K562 (cell line): ENCODE measurements at places on chromosomes 12 and 14. TPM values are rescaled to one million over a fixed set of nuclear protein-coding genes. Genes with fewer than 3 reads are reported as not detected.

DNA sequence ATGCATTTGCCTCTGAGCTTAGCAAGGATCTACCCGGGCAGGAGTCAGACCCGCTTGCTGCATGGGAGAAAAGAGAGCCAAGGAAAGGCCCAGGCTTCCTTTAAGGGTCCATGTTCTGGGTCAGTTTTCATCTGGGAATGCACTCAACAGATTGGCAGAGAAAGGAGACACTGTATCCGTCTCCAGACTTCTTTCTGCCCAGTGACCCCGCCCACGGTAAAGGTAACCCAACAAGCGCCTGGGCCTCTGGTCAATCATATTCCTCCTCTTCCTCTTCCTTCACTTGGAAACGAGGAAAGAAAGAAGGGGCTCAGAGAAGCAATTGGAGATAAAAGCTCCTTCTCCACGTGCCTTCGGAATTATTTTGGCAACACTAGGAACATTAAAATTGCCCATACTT is 27.1 kb upstream of the TCP11L2 start:
- no peak overlapping the region for H3K27ac ChIP-seq
- no peaks in the 10 kb centered on the region for H3K36me3 ChIP-seq
- no peak for DNase-seq
- no peaks in the 10 kb centered on the region for H3K4me1 ChIP-seq

DNA sequence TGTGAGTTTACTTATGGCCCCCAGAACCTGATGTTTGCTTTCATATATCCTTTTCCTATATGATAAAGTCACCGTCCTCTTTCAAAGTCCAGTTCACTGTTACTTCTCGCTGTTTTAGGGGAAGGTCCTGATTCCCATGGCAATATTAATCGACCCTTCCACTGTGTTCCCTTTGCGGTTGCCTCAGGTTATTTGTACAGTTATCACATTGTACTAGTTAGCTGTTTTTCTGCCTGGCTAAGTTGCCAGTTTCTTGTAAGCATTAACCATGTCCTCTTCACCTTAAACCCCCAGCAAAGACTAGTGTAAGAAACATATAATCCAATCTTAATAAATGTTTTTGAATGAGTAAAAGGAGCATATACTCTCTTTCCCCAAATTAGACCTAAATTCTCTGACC is 115.0 kb upstream of the PPFIA2 start:
- no peaks in the 10 kb centered on the region for H3K27me3 ChIP-seq
- no peak overlapping the region for H3K27ac ChIP-seq
- no peaks in the 10 kb centered on the region for H3K4me1 ChIP-seq
- DNase-seq: no peak
- no peak overlapping the region for H3K4me3 ChIP-seq

DNA sequence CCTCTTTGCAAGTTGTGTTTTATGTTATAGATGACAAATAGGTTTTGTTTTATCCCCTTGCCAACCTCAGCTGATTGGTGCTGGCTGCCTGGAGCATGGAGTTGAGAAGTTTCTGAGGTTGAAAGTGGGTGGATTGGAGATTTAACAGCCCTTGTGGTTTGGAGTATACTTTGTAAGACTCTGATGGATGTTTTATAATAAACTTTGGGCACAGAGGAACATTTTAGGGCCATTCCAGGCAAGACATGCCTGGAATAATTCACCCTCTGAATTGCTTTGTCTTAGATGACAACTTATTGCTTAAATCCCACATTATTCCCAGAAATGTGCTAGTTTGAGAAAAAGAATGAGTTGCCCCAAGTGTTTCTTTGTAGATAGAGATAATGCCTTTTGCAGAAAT is 158.9 kb downstream of the SLC5A8 start:
- H3K36me3 ChIP-seq: no peaks in the 10 kb centered on the region
- no peak overlapping the region for H3K4me3 ChIP-seq
- no peak for DNase-seq
- H3K27ac ChIP-seq: no peak overlapping the region
- no peaks in the 10 kb centered on the region for H3K27me3 ChIP-seq

DNA sequence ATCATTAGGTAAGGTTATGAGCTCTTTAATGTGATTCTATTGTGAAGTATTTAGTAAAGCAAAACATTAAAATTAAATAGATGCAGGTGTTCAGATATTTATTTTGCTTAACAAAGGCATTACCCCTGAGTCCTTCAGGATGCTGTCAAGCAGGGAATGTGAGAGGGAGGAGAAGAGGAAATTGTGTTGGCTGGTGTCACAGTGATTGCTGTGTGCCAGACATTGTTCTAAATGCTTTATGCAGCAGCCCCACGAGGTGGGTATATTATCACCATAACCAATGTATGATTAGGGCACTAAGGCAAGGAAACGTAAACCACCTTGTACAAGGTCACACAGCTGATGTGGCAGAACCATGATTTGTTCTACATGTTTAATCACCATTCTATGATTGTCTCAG is 80.1 kb downstream of the STAB2 start:
- no peaks in the 10 kb centered on the region for H3K27me3 ChIP-seq
- H3K4me3 ChIP-seq: no peak overlapping the region
- H3K36me3 ChIP-seq: no peaks in the 10 kb centered on the region
- no peak overlapping the region for H3K27ac ChIP-seq

DNA sequence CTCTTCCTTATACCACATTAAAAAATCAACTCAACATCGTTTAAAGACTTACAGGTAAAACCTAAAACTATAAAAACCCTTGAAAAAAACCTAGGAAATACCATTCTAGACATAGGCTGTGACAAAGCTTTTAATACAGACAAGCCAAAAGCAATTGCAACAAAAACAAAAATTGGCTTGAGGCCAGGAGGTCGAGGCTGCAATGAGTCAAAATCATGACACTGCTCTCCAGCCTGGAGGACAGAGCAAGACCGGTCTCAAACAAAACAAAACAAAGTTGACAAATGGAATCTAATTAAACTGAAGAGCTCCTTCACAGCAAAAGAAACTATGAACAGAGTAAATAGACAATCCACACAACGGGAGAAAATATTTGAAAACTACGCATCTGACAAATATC is 1057.8 kb downstream of the FSCB start:
- H3K4me3 ChIP-seq: no peak overlapping the region
- H3K27me3 ChIP-seq: no peaks in the 10 kb centered on the region
- H3K36me3 ChIP-seq: no peaks in the 10 kb centered on the region
- no peak overlapping the region for H3K27ac ChIP-seq
- H3K4me1 ChIP-seq: no peaks in the 10 kb centered on the region

DNA sequence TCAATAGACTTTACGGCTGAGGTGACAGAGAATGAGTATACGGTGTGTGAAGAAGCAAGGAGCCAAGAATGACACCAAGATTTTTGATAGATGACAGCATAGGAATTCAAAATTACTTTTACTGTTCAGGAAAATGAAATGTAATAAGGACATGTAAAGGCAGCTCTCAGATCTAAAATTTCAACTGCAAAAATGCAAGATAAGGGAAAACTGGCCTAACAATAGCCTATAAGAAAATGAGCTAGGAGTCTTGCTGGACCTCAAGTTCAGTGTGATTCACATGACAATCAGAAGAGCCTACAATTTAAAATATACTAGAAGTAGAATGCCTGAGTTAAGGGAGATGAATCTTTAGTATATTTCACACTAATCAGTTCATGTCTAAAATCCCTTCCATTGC is 102.0 kb downstream of the RPS29 start:
- no peaks in the 10 kb centered on the region for H3K27me3 ChIP-seq
- H3K27ac ChIP-seq: no peak overlapping the region
- no peaks in the 10 kb centered on the region for H3K4me1 ChIP-seq
- H3K36me3 ChIP-seq: no peaks in the 10 kb centered on the region

DNA sequence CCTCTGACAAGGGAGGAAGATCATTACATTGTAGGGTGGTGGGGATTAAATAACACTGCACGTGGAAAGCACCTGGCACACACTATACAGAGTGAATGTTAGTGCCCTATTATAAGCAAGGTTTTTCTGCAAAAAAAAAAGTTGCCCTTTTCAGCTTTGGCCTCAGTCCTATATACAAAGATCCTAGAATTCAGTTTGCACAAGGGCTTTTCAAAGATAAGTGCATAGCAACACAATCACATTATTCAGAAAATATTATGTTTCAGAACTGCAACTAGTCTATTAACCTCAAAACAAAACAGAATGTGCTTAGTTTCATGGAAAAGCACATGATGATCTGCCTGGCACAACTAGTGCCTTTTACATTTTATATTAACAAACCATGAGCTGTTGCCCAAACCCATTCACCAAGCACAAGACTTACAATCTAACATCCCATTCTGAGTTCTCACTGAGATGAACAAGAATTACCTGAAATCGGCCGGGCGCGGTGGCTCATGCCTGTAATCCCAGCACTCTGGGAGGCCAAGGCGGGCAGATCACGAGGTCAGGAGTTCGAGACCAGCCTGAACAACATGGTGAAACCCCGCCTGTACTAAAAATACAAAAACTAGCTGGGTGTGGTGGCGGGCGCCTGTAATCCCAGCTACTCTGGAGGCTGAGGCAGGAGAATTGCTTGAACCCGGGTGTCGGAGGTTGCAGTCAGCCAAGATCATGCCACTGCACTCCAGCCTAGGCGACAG is 1.8 kb downstream of the TM7SF3 start:
- H3K4me1 ChIP-seq: peaks cover 17% of the 10 kb centered on the region
- H3K4me3 ChIP-seq: no peak overlapping the region
- H3K27me3 ChIP-seq: no peaks in the 10 kb centered on the region
- H3K27ac ChIP-seq: no peak overlapping the region

DNA sequence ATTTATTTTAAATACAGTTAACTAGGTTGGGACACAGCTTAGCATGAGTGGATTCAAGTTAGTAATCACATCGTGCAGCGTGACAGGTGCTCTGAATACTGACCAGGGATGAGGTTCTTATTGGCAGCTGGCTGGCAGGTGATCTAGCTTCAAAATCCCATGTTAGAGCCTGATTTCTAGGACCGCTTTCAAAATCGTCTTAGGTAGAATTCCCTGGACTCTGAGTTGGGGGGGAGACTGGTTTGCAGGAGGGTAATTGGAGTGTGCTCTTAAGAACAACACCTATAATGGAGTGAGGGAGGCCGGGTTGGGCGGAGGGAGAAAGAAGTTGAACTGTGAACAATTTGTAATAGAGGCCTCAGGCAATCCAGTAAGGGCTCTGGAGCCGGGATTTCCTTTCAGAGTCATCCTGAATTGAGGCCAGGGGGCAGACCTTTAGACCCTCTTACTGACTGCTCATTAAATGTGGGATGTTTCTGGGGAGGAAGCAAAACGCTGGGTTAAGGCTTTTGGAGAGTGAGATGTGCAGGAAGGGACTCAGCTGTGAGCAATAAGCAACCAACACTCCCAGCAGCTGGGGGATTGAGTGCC is 874 bp upstream of the YARS2 start:
- peaks cover 5% of the 10 kb centered on the region; the same call in 1 of the 2 replicates for H3K4me1 ChIP-seq
- peaks cover 24% of the 10 kb centered on the region for H3K36me3 ChIP-seq
- peak overlapping the region; percentile 73; the same call in 1 of the 2 replicates for H3K4me3 ChIP-seq
- no peaks in the 10 kb centered on the region for H3K27me3 ChIP-seq
- no peak for DNase-seq
- H3K27ac ChIP-seq: no peak overlapping the region

DNA sequence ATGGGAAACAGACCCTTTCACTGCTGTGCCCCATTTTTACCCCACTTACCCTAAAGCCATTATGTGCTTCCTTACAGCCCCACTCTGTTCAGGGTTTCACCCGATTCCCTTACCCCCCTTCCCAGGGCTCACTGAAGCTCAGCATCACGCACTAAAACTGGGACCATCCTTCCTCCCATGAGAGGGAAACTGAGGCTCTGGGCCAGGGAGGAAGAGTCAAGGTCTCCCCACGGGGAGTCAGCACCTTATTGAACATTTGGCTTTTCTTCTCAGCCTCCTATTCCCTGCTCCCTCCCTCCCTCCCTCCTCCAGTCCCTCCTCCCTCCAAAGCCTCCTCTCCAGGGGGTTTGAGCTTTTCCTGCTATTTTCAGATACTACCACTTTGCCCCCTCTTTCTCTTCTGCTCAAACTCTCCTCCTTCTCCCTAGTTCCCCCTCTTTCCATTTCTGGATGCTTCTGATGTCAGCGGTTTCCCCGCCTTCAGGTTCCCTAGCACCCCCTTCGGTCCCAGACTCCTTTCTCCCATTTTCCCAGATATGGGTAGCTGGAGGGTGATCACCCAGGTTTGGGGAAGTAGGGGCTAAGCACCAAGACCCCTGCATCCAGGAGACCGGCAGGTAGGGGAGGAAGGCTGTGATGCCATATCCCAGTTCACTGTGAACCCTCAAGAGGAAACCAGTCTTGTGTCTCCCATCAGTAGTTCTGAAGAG is 960 bp downstream of the GPR162 start:
- no peaks in the 10 kb centered on the region; the same call in 2 of the 3 replicates for H3K27me3 ChIP-seq
- peaks cover 14% of the 10 kb centered on the region; the same call in 2 of the 3 replicates for H3K4me1 ChIP-seq
- no peak overlapping the region for H3K27ac ChIP-seq
- H3K4me3 ChIP-seq: no peak overlapping the region
- no peak for DNase-seq
- H3K36me3 ChIP-seq: no peaks in the 10 kb centered on the region

DNA sequence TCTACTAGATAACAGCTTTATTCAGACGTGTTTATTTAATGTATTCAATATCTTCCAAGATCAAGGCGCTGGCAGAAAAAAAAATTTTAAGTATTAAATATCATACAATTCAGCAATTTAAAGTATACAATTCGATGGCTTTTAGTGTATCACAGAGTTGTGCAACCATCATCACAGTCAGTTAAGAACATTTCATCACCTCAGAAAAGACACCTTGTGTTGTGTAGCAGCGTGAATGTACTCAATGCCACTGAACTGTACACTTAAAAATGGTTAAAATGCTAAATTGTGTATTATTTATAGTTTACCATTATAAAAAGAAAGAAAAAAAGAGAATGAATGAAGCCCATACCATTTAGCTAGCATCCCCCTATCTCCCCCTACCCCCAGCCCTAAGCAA is 96.4 kb downstream of the RIN3 start:
- H3K36me3 ChIP-seq: no peaks in the 10 kb centered on the region
- no peak overlapping the region for H3K4me3 ChIP-seq
- H3K27ac ChIP-seq: no peak overlapping the region
- no peaks in the 10 kb centered on the region for H3K27me3 ChIP-seq
- no peak for DNase-seq

DNA sequence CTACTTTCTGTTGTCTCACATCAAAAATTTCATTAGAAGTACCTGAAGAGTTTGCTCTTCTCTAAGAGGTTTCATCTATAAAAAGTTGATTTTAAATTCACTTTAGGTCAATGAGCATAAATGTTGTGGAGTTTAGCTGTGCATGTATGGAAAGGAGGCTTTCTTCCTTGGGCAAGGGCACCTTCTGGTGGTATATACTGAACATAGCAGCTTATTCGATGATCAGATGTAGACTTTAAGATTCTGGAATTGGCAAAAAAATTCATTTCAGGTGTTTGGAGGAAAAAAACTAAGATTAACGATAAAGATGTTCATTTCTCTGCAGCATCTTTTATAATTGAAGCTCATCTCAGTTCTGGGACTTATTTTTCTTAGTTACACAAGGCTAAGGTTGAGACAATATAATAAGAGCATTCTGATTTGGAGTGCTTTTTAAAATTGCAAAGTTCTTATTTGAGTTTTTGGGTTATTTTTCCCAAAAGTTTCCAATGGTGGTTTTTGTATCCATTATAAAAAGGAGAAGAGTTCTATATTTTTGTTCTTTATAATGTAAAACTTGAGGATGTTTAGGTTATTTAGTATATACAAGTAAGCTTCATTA is 46.8 kb downstream of the TMEM117 start:
- no peaks in the 10 kb centered on the region for H3K36me3 ChIP-seq
- no peak overlapping the region for H3K4me3 ChIP-seq
- H3K4me1 ChIP-seq: no peaks in the 10 kb centered on the region

ADAMTS20 gene
- total RNA-seq: 0.09 TPM in 1 of 2 replicates, not detected in the other

GCH1 gene
- 7.6 and 7.9 TPM in 2 replicates for total RNA-seq
